Effector memory CD4-positive, alpha-beta T cell (primary cell): ENCODE measurements at places on chromosomes 6 and 20.

- no peak for DNase-seq
Observed at GRCh38 chr20:22729180-22729579, 144.8 kb upstream of the FOXA2 start.

GRCh38 chr6:27726619-27727023 lies 185.6 kb downstream of the OR2B2 start:
- no peak for DNase-seq

DNA sequence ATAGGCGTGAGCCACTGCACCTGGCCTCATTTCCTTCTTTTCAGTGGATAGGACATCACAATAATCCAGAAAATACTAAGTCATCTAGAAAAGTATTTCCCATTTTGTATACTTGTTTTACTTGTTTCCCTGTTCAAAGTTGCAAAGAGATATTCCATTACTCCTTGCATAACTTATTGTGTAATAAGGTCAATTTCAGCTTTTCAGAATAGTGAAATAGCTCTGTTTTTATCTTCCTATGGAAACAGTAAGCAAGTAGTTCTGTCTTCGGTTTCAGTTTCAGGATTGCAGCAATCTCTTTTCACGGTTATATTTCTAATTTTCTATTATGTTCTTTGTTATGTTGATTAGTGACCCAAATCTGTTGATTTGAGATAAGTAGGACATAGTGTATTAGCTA lies 6.0 kb downstream of the STX11 start:
- DNase-seq = no peak

- DNase-seq = no peak
Observed at GRCh38 chr20:29497261-29497671, 1760.2 kb upstream of the DEFB115 start.

DNA sequence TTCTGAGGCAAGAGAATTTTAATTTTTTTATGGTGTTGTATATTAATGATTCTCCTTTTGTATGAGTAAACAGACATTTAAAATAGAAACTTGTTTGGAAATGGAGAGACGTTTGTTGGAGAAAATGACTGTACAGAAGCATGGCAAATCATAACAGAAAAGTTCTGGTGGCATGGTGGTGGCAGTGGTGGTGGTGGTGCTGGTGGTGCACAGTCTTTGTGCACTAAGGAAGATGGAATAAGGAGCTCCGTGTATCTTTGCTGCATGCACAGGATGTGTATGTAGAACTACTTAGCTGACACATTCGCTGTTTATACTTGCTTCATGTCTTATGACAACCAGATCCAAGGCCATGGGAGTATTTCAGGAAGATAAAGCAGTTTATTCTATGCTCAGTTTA lies 294.9 kb downstream of the UTRN start:
- DNase-seq = no peak

DNA sequence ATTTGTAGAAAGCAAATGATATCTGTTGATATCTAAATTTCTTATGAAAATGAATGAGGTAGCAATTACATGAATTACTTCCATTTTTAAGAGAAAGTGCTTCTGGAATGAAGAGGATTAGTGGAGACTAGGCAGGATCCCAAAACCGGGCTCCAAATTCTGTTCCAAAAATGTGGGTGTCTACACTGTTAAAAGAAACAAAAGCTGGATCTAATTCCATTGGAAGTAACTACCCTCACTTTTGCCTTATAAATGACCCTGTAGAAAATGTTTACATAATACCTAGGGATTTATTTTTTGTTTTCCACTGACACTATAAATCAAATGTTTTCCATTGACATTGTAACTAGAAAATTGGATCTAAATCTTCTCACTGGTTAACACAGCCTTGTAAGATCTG lies 454.9 kb upstream of the JARID2 start:
- no peak for DNase-seq
